A549 treated with CpdA at 1 μM for 4 hours (cell line): ENCODE measurements at places on chromosomes 5 and 9. TPM values are rescaled to one million over a fixed set of nuclear protein-coding genes. Genes with fewer than 3 reads are reported as not detected.

STPG3 gene
- total RNA-seq = not detected in 5 replicates

LCN9 gene
- not detected in 5 replicates for total RNA-seq

LRRC19 gene
- total RNA-seq = not detected in 5 replicates

MUSK gene
- total RNA-seq = not detected in 5 replicates

AFF4 gene
- 17.2 to 23.8 TPM (median 20.5 TPM) in 5 replicates for total RNA-seq

ARL14EPL gene
- 0.07 to 0.69 TPM (median 0.39 TPM) in 5 replicates for total RNA-seq

GMCL2 gene
- not detected in 5 replicates for total RNA-seq

ROPN1L gene
- 1.9 to 2.7 TPM (median 2.3 TPM) in 5 replicates for total RNA-seq

DUSP1 gene
- 236 to 316 TPM (median 299 TPM) in 5 replicates for total RNA-seq
